ENCODE measurements at places on chromosomes 7 and 10.
A peak's percentile ranks its signal among the peaks of the same experiment; 100 is the strongest.

DNA sequence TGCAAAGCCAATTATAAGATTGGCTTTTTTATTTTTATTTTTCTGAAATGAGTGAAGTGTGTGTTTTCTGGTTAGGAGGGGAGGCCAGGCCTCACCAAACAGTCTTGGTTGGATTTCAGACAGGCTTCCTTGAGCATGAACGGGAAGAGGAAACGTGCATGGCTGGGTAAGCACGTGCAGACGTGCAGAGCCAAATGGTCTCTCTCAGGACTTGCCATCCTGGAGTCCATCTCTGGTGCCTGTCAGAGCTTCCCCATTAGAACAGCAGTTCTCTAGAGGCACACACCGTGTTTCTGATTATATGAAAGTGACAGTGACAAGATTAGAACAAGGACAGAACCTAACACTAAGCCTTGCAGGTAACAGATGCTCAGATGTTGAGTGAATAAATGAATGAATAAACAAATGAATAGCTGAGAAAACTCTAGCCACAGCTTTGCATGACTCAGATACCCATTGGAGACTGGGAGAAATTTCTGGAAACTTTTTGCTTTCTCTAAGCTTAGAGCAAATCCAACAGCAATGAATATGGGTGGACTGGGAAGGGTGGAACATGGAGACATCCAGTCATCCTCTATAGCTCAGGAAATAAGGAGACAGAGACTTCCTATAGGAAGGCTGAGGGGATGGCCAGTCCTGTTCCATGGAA, 11.8 kb upstream of the CALD1 start:
- DNase-seq, result no peak

DNA sequence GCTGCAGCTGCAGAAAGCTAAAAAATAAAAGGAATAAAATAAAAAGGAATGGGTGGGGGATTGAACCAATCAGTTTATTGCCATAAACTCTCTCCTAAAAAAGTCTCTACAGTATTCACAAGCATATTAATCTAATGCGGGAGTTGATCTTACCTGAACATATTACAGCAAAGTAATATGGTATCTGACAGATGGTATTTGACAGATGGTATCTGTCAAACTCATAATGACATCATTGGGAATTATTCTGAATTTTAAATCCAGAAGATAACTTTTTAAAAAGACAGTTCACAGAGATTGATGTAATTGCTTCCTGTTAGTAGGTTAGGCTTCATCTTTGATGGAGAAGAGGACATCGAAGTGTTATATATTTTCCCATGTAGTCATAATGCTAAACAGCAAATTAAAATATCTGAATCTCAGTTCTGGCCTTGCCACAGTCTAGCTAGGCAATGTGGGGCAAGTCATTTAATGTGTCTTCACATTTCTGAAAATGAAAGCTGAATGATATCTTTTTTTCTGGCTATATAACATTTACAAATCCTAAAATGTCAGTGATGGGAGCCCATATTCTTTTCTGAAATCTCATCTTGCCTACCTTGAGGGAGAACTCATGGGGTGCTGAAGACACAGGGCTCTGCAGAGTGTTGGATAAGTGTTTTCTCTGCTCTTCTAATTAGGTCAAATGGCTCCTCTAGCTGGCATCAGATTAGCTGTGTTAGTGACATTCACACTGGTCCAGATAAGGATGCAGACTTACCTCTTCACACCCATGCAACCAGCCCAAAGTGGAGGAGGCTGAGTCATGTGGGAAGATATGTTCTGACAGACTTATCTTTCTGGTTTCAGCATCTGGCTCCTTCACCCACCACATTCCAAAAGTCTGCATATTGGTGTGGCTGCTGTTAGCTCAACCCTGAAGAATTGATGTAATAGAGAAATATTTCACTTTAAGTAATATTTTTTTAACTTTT, 2.1 kb upstream of the LIPM start:
- no peak for DNase-seq

DNA sequence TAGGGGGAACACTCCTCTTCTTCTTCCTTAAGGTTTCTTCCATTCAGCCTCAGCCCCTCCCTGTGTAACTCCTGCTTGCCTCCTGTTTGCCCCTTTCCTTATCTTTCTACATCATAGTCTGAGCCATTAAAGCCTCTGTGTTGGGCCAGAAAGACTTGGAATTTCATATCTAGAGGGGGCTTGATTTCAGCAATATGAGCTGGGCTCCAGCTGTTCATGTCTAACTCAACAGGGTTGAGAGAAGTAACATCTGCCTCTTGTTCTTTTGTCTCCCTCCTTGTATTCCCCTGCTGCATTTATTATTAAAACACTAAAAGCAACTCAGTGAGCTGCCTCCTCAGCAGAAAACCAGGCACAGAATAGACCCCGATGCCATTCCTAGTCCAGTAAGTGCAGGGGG, 17.6 kb downstream of the SEC24C start:
- peak; percentile 44 for DNase-seq

- no peak for DNase-seq
Observed at GRCh38 chr10:100894033-100894432, 18.7 kb upstream of the SLF2 start.

GRCh38 chr7:12586271-12586670, 15.8 kb downstream of the SCIN start:
- DNase-seq, result no peak

GRCh38 chr7:101240226-101241014, 2.8 kb upstream of the CLDN15 start:
- DNase-seq, result no peak

GRCh38 chr10:105063796-105064195, 422.7 kb downstream of the SORCS3 start:
- DNase-seq, result peak; percentile 58

- DNase-seq, result no peak
Observed at GRCh38 chr10:124459395-124459794, 2.2 kb upstream of the LHPP start.

- DNase-seq, result no peak
Observed at GRCh38 chr10:110989016-110989415, 69.6 kb downstream of the SHOC2 start.

- DNase-seq, result peak; percentile 87
Observed at GRCh38 chr7:101688183-101688831, 59.2 kb upstream of the MYL10 start.

GRCh38 chr7:70785427-70785826, 346.5 kb upstream of the GALNT17 start:
- DNase-seq, result no peak

DNA sequence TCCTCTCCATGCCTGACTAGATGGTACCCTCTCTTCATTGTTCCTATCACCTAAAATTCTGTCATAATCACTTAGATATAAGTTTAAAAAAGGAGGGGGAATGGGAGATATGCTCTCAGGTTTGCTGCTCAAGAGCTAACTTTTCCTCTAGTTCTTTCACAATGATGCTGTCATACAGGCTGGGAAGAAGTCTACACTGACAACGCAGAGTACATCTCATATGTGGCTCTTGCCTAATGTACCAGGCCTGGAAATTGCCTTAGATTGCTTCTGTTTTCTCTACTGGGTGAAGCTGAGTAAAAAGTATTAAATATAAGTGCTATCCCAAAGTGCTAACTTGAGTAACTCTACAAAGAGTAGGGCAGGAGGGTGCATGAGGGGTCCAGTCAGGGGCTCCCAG, 43.8 kb upstream of the BET1 start:
- no peak for DNase-seq

GRCh38 chr7:41491883-41492471, 210.9 kb downstream of the INHBA start:
- DNase-seq, result no peak

GRCh38 chr10:13743101-13743693, 156.4 kb downstream of the PRPF18 start:
- DNase-seq, result peak; percentile 92

- DNase-seq, result no peak
Observed at GRCh38 chr10:30176776-30177533, 117.6 kb upstream of the JCAD start.

DNA sequence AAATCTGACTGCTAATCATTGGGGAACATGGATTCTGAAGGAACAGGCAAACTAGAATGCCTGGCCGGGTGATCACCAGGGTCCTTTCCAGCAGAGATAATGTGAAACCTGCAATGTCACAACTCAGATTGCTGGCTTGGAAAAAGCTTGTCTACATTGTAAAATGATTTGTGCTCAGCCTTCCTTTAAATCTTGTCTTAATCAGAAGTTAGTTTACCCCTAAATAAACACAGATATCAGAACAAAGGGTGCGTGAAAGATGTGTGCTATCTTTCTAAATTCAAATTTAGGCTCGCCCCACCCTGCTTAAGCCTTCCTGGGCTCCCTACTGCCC, 26.3 kb downstream of the COBL start:
- DNase-seq, result no peak

GRCh38 chr7:55554038-55554437, 18.3 kb downstream of the VOPP1 start:
- no peak for DNase-seq

DNA sequence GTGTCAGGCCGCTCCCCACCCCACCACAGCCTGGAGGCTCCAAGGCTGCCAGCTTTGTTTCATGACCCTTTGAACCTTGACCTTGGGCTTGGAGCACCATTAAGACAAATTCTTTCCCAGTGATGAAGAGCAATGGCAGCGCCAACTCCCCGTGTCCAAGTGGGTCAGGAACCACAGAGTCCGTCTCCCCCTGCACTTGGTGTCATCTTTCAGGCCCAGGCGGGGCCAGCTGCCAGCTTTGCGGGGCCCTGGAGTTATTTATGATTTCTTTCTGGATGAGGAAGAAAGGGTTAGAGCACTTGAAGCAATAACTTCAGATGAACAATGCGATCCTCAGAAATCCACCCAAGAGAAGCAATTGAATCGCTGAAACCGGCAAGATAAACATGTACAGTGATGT, 110.8 kb downstream of the MYL10 start:
- DNase-seq, result no peak

- DNase-seq, result no peak
Observed at GRCh38 chr10:35135861-35136260, 9.2 kb downstream of the CREM start.

GRCh38 chr7:14229047-14229446, 239.6 kb upstream of the ETV1 start:
- DNase-seq, result no peak

DNA sequence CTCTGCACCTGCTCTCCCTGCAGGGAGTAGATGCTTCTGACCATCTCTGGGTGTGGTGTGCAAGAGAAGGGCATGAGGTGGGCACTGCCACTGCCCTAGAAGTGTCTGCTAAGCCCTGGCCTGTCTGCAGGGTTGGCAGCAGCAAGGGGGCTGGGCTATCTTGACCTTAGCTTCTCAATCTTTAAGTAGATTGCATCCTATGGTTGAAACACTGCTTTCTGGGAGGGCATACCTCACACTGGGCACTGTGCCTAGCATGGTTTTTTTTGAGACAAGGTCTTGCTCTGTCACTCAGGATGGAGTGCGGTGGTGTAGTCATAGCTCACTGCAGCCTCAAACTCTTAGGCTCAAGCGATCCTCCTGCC, 54.9 kb downstream of the CLIP2 start:
- no peak for DNase-seq

DNA sequence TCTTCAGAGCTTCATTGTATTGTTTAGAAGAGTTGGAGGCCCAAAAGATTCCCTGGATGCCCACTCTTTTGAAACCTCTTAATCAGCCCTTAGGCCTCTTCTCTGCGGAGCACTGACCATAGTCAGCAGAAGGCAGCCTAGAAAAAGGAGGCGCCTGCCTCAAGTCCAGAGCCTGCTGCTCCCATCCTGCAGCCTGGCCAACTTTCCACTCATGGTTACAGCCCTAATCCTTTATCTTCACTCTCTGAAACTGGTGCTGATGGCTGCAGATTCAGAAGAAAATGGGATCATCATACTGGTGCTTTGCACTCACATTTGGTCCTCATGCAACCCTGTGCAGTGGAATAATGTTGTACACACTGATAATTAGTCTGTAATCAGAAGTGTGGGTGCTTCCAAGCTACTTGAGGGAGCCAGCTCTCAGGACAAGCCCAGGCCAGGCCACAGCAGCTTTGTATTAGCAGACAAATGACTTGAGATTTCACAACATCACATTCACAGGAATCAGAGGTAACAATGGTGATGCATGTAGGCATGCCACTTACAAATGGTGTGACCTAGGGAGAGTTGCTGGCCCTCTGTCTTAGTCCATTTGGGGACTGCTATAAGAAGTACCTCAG, 272.9 kb downstream of the GALNT17 start:
- no peak for DNase-seq

DNA sequence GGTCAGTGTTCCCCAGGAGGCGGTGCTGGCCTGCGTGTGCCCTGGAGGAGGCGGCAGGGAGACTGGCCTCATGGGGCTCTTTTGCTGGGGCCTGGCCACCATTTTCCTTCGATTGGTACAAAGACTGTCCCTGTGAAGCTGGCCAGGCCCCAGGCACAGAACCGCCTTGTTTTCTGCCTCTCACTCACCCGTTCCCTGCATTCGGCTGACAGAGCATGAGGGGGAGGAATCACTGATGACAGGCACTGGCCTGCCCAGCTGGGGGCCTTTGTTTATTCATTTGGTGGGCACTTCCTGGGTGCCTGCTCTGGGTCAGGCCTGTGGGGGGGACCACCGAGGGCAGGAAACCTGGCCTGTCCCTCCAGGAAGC, 139.2 kb downstream of the FAM53B start:
- no peak for DNase-seq

DNA sequence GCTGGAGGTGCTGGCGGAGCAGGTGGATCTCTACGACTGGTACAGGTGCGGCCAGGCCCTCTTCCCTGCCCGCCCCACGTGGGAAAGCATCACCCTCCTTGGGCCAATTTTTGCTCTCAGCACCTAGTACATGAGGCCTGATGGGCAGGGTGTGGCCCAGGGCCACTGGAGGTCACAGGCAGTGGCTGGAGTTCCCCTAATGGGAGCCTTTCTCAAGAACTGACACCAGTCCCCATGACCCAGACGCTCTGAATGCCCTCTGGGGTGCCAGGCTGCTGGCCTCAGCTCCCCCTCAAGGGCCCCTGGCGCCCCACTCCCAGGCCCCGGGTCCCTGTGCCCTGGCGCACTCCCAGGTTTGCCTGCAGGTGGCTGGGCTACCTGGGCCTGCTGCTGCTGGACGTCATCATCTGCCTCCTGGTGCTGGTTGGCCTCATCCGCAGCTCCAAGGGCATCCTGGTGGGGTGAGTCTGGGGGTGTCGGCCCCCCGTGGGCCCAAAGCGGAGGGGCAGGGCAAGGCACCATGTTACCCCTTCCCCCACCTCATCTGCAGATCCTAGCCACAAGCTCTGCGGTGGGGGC, 15.9 kb downstream of the TTYH3 start:
- DNase-seq, result no peak

GRCh38 chr10:125132344-125132743, 28.0 kb downstream of the CTBP2 start:
- peak; percentile 90 for DNase-seq

Data from SJCRH30 (cell line).